ENCODE measurements at places on chromosomes 2 and 18.

- no peak for DNase-seq
These were observed 93.3 kb upstream of the PPP1CB start for GRCh38 chr2:28658369-28658768.

- DNase-seq, result no peak
These were observed 184.3 kb upstream of the APCDD1 start for GRCh38 chr18:10270151-10270571.

DNA sequence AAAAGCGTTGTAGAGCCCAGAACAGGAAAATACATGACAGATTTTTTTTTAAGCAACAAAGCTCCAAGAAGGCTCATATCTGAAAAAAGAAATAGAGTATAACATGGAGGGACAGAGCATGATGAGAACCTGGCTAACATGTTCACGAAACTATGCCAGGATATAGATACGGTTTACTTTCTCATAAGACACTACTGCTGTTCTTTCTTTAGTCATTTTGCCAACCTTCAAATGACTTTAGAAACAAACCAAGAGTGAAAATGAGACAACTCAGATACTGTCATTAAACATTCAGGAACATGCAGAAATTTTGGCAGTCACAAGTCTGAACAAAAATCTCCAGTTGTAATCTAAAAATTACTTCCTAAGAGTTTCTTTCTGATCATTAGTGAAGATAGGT lies 14.3 kb downstream of the LPIN2 start:
- no peak for DNase-seq

DNA sequence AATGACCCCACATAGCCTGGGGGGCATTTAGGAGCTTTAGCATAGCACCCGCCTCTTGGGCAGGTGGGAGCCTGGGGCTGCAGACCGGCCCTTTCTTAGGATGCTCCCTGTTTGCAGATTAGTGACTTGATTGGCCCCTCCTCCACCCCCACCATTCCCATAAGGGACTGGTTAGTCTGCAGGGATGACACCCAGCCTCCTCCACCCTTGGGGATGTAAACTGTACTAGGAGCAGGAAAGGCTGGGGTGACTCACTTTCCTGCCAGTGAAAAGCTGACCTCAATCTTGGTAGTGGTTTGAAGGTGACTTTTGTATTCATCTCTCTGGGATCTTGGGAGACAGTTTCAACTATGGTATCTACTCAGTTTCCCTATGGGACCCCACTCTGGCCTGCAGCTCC lies 24.2 kb downstream of the CTIF start:
- no peak for DNase-seq

- DNase-seq, result no peak
These were observed 225.5 kb downstream of the DOK6 start for GRCh38 chr18:69626171-69626570.

DNA sequence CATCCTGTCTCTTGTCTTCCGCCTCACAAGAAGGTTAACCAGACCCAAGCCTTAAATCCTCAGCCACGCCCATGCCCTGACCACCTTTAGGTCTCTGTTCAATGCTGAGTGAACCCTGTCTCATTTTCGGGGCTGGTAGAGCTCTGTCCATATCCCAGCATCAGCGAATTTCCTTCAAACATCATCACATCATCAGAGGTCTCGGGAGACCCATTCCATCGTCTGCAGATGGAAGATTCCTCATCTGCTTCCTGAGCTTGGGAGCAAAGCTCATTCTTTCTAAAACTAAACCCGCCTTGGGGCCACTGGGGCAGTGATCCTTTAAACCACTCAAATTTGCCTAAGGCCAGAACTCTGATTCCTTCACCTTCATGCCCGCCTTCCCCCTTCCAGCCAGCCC lies 173.7 kb downstream of the TTC32 start:
- no peak for DNase-seq

DNA sequence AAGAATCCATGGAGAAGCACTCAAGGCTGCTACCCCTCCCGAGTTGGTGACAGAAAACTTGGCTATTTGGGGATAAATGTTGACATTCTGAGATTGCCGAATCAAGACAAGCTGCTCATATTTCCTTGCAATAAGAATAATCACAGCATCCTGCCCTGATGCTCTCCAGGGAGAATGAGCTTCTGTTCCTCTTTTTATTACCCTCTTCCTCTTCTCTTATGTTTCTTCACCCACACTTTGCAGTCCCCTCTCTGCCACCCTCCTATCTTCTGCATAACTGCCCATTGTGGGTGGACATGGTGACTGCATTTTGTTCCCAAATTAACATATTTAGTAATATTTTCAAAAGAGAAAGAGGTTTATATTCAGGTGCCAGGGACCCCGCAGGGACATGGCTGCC lies 11.9 kb upstream of the MSGN1 start:
- DNase-seq, result no peak

DNA sequence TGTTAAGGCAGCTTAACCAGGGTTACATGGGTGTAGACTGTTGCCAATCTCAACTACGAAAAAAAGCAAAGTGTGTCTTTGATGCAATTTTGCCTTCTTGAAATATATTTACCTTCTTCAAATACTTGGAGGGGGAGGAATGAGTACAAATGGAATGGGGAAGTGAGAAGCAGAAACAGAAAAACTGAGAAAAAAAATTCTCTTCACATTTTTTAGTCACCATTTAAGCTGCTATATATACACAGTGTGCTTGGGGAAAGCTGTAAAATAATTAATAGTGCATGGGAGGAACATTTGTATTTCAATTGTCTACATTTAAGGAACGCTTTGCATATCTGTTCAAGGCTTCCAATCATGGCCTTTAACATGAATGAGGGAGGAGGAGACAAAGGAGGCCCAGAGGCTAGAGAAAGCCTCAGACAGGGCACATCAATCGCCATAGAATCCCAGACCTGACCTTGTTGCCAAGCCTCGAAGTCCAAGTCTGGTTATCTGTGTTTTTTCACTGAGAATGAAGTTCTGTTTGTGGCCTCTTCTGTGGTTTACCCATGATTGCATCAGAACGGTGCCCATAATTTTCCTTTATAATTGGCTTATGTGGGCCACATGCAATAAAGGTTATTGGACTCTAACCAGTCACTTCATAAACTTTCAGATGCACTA lies 158.6 kb downstream of the PIK3C3 start:
- no peak for DNase-seq

DNA sequence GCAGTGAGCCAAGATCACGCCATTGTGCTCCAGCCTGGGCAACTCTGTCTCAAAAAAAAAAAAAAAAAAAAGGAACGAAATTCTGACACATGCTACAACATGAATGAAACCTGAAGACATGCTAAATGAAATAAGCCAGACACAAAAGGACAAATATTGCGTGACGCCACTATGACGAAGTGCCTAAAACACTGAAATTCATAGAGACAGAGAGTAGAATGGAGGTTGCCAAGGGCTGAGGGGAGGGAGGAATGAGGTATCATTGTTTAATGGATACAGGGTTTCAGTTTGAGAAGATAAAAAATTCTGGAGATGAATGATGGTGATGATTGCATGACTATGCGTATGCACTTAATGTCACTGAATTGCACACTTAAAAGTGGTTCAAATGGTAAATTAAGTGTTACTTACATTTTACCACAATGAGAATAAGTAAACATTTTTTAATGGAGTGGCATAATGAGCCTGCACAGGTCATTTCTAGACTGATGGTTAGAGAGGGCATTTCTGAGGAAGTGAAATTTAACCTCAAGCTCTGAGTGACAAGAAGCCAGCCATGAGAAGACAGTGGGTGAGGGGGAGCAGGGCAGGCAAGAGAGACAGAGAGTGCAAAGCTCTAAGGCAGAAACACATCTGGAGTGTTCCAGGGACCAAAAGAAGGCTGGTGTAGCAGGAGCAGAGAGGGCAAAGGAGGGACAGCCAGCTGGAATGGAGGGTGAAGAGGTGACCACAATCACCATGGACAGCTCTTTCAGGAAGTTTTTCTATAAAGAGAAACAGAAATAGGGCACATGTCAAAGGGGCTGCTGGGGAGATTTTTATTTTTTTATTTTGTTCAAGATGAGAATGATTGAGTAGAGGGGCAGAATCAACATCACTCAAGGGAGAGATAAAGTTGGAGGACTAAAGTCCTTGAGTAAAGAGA lies 20.6 kb upstream of the EXOC6B start:
- no peak for DNase-seq

Measured in activated CD8-positive, alpha-beta memory T cell treated with anti-CD3 and anti-CD28 coated beads for 4 hours (primary cell).